ENCODE measurements at places on chromosomes 4 and X.

DNA sequence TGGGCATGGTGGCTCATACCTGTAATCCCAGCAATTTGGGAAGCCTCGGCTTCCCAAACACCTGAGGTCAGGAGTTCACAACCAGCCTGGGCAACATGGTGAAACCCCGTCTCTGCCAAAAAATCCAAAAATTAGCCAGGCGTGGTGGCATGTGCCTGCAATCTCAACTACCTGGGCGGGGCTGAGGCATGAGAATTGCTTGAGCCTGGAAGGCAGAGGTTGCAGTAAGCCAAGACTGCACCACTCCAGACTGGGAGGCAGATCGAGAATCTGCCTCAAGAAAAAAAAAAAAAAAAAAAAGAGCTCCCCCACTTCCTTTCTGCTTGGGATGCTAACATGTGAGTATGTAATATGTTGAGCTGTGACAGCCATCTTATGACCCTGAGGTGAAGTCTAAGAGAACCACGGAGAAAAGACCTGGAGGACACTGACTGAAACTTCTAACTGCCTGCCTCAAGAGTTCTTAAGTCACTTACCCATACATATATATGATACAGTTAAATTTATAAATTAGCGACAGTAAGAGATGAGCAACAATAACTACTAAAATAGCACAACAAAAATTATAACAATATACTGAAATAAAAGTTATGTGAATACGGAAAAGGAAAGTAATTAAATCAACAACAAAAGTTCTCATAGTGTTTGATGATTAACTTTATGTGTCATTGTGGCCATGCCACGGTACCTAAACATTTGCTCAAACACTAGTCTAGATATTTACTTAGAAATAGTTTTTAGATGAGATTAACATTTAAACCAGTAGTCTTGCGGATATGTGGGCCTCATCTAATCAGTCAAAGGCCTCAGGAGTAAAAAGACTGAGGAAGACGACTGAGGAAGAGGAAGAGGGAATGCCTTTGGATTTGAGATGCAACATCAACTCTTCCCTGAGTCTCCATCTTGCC is 178.3 kb downstream of the OPHN1 start:
- no peak for DNase-seq

- no peak for DNase-seq
These were observed 204.5 kb downstream of the ZNF674 start for GRCh38 chrX:46340696-46341095.

DNA sequence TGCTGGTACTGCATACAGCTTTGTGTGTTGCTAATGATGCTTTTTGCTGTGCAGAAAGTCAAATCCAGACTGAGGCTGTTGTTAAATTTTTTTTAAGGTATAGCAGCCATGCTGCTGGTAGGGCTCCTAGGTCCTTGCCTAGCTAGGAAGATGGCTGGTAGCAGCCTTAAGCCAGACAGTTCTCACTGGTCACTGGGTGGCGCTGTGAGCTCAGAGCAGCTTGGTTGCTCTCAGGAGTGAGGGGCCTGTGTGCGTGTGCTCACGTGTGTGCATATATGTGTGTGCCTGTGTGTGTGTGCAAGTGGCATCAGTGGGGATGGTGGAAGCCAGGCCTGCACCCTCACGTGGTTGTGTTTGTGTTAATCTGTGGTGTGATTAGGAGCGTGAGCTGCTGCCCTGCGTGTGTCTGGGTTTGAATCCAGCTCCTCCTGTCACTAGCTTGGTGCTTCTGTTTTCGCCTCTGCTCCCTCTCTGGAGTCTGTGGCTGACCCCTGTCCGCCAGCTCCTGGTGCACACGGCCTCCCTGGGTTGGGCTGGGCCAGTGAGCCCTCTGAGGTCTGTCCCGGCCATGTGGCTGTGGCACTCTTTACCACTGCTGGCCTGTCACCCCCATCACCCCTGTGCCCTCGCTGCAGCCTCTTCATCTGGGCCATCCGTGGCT is 46.1 kb downstream of the SORCS2 start:
- DNase-seq: no peak

- DNase-seq: no peak
These were observed 909 bp upstream of the SLAIN2 start for GRCh38 chr4:48340276-48340964.

- no peak for DNase-seq
These were observed 114.7 kb upstream of the TTC29 start for GRCh38 chr4:147060151-147060931.

GRCh38 chr4:36321176-36321575 is 39.8 kb downstream of the DTHD1 start:
- DNase-seq: no peak

DNA sequence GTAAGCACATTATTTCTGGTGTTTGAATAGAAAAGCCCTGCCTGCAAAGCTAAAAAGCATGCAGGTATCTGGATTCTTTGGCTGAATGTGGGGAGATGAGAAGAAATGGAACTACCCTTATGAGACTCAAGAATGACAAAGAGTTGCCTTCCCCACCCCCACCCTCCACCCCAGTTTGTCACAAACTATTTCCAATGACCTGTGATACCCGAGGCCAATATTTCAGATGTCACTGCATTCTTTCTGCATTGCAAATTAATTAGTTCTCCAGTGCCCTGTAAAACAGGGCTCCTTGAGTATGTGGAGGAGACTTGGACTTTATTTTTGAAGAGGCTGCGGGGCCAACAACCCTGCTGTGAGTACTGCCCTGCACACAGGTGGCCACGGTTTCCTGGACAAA is 116.4 kb downstream of the ZNF827 start:
- no peak for DNase-seq

GRCh38 chr4:74376888-74377483 is 12.0 kb downstream of the EREG start:
- peak; percentile 30 for DNase-seq

DNA sequence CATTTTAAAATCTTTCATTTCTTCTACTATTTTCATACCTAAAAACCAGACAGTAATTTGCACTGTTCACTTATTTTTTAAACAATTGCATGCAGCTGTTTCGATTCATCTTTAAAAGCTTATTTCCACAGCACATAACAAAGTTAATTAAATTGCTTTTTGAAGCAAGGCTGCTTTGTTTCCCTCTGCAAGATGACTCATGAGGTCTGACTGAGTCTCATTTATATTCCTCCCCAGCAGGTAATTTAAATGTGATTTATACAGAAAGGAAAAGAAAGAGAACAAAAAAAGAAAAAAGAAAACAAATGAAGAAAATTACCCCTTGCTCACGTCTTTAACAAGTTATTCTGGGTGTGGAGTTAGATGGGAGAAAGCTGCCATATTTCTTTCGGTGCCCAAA is 22.8 kb downstream of the VMA21 start:
- no peak for DNase-seq

DNA sequence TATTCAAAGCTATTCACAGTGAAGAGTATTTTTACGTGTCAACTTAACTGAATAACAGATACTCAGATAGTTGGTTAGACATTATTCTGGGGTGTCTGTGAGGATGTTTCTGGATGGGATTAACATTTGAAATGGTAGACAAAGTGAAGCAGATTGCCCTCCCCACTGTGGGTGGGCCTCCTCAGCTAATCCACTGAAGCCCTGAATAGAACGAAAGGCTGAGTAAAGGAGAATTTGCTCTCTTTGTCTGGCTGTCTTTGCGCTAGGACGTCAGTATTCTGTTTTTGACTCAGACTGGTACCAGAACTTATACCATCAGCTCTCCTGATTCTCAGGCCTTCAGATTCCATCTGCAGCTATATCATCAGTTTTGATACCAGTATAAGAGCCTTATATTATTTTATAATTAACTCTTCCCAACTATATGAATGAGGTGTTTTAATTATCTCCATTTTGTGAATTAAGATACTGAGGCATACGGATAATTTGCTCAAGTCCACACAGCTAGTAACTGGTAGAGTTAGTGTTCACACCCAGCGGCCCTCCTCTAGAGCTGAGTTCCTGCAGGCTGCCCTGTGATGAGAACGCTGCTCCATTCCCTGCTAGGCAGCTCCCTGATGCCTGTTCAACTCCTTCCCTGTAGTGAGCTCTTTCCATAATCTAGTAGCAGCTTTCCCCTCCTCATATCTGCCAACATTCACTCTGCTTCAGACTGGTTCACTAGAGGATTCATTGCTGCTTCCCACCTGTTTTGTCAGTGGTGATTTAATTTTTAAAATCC is 87.5 kb downstream of the RBM46 start:
- DNase-seq: no peak

GRCh38 chr4:42397635-42398170 is 415 bp downstream of the SHISA3 start:
- DNase-seq: peak; percentile 52

DNA sequence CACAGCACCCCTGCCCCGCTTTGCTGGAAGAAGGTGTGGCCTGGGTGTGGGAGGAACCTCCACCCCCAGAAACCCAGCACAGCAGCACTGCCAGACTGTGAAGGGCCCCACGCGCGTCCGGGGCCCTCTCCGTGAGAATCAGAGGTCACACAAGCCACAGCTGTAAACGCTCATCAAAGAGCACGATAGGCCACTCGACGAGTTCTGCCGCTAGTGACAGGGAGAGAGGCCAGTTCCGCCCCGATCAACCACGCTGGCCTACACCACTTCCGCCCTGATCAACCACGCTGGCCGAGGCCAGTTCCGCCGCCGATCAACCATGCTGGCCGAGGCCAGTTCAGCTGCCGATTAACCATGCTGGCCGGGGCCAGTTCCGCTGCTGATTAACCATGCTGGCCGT is 25.9 kb upstream of the ADRA2C start:
- no peak for DNase-seq

DNA sequence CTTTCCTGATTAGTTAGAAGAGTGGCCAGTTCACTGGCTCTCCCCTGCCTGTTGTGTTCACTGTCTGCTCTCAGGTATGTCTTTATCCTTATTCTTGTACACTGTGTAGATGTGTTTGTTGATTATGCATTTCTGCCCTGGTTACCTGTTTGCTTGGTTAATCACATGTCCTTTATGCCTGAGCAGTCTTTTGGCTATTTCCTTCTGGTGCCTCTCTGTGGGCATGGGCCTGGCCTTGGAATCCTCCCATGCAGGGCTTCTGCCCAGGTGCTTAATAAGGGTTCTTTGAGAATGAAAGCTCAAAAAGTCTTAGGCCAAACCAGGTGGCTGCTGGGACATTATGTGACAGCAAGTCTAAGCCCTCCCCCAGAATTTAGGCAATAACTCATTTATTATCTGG is 26.5 kb downstream of the OTUD6A start:
- DNase-seq: no peak

DNA sequence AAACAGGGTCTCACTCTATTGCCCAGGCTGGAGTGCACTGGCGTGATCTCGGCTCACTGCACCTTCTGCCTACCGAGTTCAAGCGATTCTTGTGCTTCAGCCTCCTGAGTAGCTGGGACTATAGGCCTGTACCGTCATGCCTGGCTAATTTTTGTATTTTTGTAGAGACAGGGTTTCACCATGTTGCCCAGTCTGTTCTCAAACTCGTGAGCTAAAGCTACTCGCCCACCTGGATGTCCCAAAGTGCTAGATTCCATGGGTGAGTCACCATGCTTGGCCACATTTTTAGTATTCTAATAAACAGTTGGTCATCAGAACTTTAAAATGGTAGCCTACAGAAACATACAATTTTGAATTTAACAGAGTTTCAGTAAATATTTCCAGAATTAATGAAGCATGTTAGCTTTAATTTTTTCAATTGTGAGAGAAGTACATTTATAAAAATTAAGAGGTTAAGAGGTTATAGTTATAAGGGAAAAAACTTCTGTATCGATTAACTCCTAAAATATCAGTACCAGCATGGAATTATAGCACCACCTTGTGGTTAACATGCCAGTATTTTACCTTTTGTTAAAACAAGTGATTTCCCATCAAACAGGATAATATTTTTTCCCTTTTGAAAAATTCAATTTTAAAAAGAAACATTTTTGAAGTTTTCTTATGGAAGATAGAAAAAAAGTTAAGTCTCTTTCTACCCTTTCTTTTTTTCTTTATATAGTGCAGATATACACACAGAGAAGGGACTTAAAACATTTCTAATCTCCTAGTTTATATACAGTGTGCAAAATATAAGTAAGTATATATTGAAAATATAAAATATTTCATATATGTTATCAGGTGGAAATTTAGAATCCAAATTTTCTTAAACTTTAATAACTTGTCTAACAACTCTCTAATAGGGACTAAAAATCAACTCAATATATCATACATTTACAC is 35.4 kb downstream of the CEP44 start:
- DNase-seq: no peak

DNA sequence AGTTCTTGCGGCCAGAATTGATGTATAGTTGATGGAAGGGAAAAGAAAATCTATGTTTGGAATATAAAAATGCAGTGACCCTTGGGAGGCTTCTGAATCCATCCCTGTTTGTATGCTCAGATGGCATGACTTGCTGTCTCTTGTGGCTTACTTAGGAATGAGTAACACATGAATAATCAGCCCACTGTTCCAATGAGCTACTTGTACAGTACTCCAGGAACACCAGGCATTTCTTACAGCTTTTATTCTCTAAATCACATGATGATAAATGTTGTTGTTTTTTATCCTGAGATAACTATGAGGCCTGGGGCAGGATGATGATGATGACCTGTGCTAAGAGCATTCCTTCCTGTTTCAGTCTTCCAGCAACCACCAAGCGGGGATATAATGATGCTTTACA is 18.9 kb downstream of the TMPRSS11E start:
- no peak for DNase-seq

GRCh38 chrX:39955625-39956024 is 142.1 kb downstream of the BCOR start:
- DNase-seq: no peak

DNA sequence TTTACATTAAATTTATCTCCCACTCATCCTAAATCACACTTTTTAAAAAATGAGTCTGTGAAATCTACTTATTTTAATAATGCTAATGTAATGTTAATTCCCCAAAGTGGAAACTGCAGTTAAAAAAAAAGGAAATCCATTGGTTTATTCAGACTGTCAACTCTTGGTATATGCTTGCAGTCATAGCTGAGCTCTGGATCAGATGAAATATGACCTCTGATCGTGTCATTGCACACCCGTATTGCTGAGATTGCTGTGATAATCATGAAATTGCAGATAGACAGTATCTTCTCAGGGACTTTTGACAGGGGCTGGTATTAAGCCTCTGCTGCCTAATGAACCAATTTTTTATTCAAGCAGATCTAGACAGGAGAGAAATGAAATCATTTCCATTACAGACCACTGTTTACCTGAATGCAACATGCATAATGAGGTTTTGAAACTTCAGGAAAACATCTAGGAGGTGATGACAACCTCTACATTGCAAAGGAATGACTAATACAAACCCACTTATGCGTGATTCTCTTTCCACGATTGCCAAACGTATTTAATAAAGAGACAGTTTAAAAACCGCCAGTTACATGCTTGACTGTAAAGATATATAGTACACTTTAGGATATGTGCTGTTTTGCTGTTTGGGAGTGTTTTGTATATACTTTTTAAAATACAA is 138.3 kb upstream of the PUDP start:
- no peak for DNase-seq

DNA sequence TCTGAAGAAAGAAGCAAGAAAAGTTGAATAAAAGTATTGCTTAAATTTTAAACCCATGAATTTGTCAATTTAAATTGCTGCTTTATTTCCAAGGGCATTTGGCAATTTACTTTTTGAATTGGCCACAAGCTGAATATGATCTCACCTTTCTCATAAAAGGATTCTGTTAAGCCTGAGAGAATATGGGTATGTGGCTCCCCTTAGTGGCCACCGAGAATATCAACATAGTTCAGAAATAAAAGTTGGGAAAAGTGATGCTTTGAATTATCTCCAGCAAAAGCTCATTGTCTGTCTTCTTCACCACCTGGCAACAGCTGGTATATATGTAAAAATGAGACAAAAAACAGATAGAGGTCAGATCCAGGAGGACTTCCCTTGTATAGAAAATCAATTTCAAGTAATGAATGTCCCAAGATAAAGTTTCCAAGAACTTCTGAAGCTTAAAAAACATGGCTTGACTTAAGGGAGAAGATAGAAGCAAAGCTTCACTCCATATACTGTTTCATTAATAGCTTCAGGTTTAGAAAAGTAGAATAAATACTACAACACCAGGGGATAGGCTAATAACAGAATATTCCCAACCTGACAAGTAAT is 290.7 kb upstream of the FAM241A start:
- DNase-seq: peak; percentile 29

Measured in COR-L47 (cell line).